Adrenal gland (tissue), 19 donors: ENCODE measurements at places on chromosomes 3 and 15. TPM values are rescaled to one million over a fixed set of nuclear protein-coding genes. Genes with fewer than 3 reads are reported as not detected.

DNA sequence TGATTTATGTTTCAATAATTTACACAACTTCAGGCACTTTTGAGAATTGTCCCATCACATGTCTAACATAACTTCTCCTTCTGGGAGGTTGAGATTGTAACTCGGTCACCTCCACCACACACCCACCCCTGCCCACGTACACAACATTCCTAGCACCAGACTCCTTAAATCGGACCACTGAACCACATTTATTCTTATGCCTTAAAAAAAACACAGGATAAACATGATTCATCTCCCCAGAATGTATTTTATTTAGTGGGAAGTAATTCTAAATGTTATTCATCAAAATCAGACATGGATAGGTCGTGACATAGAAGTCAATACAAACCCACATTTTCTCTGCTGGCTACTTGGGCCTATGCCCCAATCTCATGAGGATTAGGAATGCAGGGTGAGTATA lies 3.0 kb downstream of the SNTN start:
- no peak for DNase-seq

Gene ISLR2
- 0.48 TPM for polyA plus RNA-seq

Gene IQCF5
- not detected for polyA plus RNA-seq

DNA sequence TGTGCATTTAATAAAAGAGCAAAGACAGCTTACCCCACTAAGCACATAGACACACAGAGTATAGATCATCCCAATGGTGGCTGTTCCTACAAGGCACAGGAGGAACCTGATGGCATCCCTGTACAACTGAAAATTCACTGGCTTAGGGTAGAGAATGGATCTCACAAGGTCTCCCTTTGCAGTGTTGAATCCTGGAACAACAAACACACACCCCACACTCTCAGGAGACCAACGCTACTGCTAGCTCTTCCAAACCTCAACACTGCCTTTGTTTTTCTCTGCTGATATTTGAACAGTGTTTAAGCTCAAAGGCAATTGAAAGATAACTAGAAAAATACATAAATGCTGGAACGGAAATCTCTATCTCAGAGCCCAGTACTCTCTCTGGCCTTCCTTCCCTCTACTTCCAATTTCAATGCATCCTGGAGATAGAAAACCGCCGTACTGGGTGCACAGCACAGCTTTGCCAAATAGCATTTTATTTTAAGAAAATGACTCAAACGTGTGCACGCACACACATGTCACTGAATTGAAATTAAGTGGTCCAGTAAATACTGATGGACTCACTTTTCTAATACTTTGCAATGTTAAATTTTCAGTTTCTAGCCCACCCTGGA lies 87.5 kb upstream of the ATP13A5 start:
- no peak for DNase-seq

DNA sequence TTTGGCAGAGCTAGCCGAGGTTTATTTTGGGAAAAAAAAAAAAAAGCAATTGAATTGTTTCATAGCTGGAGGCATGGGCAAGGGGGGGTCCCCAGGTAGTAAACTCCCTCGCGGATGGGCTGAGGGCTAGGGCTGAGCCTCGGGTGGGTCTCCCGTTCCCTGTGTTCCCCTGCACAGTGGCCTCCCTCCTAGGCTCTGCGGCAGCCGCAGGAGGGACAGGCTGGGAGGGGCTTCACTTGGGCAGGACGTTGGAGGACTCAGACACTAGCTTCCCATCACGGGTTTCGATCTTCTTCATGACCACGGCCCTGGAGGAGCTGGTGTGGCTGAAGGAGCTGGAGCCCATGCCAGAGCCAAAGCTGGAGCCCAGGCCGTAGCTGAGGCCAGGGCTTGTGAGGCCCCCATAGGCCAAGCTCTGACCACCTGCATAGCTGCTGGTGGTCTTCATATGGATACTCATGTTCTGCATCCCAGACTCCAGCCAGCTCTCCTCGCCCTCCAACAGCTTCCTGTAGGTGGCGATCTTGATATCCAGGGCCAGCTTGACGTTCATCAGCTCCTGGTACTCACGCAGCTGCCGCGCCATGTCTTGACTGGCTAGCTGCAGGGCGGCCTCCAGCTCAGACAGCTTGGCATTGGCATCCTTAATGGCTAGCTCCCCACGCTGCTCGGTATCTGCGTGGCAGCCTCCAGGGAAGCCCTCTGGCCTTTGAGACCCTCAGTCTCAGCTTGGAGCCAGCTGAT lies 64.0 kb upstream of the CDAN1 start:
- DNase-seq, result no peak

GRCh38 chr3:30289766-30290165 lies 316.6 kb upstream of the TGFBR2 start:
- DNase-seq, result no peak

DNA sequence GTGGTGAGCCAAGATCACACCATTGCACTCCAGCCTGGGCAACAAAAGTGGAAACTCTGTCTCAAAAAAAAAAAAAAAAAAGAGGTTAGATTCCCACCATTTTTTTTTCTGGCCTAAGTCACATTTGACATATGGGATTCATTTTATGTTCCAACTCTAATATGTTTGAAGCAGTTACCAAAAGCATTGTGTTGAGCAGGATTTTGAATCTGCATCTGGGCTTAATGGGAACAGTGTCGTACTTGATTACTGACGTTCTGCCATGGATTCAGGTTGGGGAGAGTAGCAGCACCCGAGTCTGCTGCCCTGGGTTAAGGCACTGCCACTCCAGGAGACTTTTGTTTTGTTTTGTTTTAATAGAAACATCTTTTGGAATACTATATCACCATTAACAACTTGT lies 348.7 kb upstream of the TBL1XR1 start:
- no peak for DNase-seq

DNA sequence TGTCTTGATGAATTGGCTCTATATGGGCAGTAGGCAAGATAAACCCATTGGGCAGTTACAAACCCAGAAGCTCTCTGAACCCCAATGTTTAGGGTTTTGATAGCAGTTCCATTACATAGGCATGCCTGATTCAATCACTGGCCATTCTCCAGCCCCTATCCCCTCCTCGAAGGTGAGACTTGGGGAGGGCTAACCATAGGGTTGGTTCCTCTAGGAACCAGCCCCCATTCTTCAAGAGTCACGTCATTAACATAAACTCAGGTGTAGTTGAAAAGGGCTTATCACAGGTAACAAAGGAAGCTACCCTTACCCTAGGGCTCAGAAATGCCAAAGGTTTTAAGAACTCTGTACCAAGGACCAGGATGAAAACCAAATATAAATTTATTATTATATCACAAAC lies 353.1 kb downstream of the ERC2 start:
- no peak for DNase-seq

DNA sequence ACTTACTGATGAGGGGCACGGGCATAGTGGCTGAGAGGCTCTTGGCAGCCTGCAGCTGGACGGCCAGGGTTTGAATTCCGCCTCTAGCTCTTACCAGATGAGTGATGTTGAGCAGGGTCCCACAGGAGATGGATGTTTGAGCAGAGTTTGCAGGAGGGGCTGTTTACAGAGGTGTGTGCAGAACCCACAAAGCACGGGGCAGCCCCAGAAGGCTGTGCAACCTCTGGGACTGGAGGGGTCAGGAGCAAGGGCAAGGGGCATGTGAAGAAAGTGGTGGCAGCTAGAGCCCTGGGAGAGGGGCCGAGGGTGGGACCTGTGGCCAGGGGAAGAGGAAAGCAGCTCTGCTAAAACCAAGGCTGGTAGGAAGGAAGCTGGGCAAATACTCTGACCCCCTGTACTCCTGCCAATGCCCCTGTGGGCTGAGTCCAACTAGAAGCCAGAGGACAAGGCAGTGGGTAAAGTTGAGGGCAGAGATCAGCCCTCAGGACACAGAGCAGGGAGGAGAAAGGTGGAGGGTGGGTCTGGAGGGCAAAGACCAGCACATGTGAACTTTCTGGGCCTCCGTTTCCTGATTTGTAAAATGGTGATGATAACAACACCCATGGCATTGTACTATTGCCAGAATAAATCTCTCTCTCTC lies 53.9 kb upstream of the ITGA11 start:
- no peak for DNase-seq

- DNase-seq, result peak; percentile 28
Measured at GRCh38 chr3:126102530-126102951, 18.6 kb upstream of the SLC41A3 start.

GRCh38 chr15:38093931-38094330 lies 158.7 kb upstream of the SPRED1 start:
- DNase-seq, result no peak

Gene GADL1
- not detected for polyA plus RNA-seq

Gene MINAR1
- polyA plus RNA-seq, result 6.1 TPM

GRCh38 chr15:63255489-63255990 lies 21.9 kb upstream of the APH1B start:
- no peak for DNase-seq

DNA sequence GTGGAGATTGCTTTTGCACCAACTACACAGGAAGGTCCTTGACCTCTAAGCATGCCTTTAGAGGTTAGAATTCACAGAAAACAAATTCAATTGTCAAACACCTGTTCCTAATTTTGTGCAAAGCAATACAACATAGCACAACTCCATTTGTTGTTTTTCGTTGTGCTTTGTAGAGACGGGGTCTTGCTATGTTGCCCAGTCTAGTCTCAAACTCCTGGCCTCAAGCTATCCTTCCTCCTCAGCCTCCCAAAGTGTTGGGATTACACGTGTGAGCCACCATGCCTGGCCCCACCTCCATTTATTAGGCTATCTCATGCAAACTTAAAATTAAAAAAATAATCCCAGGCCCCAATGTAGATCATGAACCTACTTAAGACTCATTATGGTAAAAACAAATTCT lies 6.0 kb downstream of the NCBP2 start:
- no peak for DNase-seq

Gene TRH
- polyA plus RNA-seq, result not detected

Gene PEX11A
- 5.4 TPM for polyA plus RNA-seq

DNA sequence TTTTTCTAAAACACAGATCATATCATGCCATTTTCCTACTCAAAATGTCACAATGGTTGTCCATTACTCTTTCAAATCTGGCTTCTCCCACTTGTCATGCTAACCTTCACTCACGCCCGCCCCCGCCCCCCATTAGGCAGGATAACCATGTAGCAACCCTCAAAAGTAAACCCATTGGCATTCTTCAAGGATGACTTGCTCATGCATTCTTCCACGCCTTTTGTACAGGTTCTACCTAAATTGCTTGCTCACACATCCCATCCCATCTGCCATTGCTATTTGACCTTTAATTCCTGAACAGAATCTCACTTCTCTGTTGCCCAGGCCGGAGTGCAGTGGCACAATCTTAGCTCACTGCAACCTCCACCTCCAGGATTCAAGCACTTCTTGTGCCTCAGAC lies 389.3 kb downstream of the MCTP2 start:
- DNase-seq, result no peak

DNA sequence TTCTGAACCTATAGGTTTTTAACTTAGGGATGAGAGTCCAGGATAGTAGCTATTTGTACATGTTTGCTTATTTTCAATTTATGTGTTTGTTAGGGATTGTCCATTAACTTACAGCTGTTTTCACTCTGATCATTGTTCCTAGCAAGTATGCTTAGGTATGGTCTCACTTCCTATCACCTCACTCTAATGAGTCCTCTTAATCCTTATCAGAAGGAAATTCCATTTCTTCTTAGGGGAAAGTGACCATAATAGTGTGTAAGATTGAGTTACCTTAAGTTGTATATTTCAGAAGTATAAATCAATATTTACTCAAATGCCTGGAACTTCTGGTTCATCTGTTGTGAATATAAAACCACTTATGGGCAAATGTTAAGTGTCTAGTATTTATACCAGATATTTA lies 53.0 kb downstream of the PIAS1 start:
- DNase-seq, result no peak

DNA sequence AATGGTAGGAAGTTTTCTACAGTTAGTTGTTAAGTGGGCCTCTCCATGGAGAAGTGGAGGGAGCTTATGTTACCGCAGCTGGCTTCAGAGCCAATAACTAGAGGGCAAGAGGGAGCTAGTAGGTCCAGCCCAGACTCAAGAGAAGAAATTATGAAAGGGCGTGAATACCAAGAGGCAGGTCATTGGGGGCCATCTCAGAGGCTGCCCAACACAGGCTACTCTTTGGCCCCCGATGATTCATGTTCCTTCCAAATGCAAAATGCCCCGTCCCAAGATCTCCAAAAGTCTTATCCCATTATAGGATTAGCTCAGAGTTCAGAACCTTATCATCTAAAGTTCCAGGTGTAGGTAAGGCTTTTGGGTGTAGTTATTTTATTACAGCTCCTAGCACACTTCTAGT lies 94.5 kb downstream of the FNDC3B start:
- no peak for DNase-seq

DNA sequence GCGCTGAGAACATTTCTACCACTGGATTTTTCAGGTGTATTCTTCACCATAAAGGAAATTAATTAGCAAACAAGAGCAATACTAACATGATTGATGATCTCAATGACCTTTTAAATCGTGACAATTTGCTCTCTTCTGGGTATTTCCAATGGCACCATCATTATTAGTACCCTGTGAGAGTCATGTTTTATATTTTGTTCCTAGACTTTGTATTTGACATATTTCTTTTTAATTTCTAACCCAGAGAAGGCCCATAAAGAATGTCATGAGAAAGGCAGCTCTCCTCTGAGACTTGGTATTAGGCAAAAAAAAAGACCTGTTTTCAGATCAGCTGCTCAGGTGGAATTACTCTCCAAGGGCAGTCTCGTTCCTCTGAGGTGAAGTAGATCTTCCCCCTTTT lies 1253.4 kb downstream of the ROBO2 start:
- DNase-seq, result no peak
